ENCODE measurements at places on chromosomes 7 and 10.
A peak's percentile ranks its signal among the peaks of the same experiment; 100 is the strongest.

GRCh38 chr10:27407271-27407670, 96.8 kb upstream of the RAB18 start:
- no peak for DNase-seq

DNA sequence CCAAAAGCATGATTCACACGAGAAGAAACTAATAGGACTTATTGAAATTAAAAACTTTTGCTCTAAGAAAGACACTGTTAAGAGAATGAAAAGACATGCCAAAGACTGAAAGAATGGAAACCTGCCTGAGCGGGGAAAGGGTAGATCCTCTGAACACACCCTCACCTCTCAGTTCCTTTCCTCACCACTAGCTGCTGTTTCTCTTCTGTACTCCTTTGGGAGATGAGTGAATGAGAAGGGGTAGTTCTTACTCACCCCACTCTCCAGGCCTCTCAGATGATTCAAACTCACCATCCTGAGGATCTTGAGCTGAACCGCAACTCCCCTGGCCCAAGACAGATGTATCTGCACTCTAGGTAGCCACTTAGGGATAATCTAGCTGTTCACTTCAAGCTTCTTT, 41.9 kb downstream of the IQUB start:
- no peak for DNase-seq

DNA sequence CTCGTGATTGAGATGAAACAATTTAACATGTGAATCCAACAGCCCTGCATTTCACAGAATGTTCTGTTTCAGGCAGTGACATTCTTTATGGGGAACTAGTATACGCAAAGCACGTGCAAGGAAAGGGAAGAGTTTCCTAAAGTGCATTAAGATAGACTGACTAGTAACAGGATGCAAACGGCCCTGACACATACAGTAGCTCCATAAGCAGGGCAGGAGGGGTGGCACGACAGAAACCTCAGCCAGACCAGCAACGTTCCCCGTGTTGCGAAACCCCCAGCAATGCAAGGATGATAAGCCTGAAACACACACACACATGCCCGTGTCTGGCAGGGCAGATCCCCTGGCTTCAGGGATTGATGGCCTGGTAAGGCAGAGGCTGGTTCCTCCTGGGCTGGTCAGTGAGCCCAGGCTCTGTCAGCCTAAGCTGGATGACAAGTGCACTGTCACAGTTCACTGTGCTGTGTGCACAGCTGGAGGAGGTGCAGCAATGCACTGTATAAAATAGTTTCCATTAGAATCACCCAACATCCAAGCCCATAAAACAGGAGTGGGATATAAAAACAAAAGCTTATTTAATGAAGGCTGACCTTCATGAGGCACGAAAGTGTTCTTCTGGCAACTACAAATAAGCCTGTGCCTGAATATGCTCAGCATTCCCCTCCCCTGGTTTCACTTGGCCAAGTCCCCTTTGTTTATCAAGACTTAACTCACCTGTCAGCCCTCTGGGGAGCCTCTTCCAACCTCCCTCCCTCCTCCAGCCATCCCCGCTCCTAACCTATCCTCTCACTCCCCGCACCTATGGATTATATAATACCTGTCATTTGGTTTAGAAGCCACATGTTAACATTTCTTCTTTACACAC, 88.8 kb downstream of the GSAP start:
- peak; percentile 59 for DNase-seq

GRCh38 chr10:102406815-102407214, 11.3 kb downstream of the NFKB2 start:
- DNase-seq, result no peak

GRCh38 chr10:104941662-104942061, 300.6 kb downstream of the SORCS3 start:
- no peak for DNase-seq

DNA sequence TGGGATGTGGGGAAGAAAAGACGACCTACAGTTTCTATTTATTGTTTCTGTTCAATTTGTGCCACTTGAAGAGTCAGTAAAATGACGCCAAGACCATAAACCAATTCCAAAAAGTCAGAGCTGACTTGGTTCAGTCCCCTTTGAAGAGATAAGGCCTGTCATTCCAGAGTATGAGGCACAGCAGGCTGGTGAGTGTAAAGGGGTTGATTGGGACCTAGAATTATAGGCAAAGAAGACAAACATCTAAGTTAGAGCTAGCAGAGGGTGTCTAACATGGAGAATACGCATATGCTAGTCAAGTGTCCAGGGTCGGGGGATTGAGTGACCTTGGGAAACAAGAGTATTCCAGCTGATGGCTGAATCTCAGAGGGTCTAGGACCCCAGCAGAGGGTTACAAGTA, 23.6 kb downstream of the NRP1 start:
- DNase-seq, result no peak

DNA sequence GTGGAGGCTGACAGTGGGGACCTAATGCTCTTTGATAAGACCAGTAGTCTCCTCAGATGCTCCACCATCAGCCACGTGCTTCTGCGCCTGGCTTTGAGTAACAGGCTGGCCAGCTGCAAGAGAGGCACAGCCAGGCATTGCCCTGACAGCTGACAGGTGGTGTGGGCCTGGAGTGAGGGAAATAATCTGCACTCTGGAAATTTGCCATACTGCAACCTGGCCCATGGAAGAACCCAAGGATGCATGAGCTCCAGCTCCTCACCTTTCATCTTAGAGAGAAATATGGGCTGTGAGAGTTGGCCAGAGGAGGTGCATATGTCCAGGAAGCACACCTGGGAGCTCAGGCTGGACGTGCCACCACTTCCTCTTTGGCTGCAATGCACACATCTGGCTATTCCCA, 118.9 kb downstream of the PLXDC2 start:
- DNase-seq, result no peak

Data from NCI-H146 (cell line).